Stimulated activated CD8-positive, alpha-beta memory T cell treated with anti-CD3 and anti-CD28 coated beads, Interleukin-4, amount 100 ng/mL, for 1 hour (primary cell): ENCODE measurements at places on chromosomes 4 and X.

DNA sequence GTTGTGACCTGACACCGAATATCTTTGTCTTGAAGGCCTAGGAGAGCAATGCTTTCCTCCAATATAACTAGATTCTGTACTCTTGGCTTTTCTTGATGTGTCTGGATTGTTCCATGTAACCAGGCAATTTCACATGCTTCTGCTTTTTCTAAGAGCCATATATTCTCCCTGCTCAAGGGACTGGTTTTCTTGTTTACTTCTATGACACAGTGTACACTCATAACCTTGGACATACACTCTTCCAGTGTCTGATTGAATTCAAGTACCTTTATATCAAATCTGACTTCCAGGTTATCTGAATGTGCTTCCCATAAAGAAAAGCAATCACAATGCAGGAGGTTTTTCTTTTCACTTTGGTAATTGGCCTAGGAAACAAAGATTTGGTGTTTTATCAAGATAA lies 17.4 kb upstream of the EIF4E start:
- DNase-seq, result no peak

DNA sequence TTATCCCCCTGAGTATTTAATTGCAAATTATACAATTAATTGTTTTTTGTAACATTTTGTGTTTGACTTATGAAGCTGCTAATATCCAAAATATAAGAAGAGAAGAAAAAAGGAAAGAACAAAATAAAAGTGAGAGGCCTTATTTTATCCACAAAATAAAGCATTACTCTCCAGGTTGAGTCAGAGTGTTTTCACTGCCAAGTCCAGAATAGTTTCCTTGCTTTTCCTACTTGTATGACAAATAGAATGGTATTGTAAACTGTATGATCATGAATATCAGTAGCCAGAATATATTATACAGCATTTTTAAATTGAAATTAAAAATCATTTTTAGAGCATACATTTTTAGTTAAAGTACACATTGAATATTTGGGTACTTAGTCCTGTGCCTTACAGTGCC lies 237.8 kb downstream of the NDST4 start:
- no peak for DNase-seq

- DNase-seq, result no peak
Observed at GRCh38 chr4:76950052-76950955, 752 bp downstream of the SEPTIN11 start.

- DNase-seq, result no peak
Observed at GRCh38 chrX:23228454-23228853, 106.2 kb upstream of the PTCHD1 start.

DNA sequence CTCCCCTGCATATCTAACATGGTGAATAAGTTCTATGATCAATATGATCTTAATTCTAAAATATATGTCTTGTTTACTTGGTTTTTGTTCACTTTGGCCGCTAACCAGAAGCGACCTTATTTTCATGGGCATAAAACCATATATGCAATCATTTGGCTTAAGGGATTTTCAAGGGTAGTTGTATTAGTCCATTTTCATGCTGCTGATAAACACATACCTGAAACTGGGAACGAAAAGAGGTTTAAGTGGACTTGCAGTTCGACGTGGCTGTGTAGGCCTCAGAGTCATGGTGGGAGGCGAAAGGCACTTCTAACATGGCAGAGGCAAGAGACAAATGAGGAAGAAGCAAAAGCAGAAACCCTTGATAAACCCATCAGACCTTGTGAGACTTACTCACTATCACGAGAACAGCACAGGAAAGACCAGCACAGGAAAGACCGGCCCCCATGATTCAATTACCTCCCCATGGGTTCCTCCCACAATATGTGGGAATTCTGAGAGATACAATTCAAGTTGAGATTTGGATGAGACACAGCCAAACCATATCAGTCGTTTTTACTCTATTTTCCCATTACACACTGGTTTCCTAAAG lies 114.3 kb upstream of the CPEB2 start:
- DNase-seq, result no peak

DNA sequence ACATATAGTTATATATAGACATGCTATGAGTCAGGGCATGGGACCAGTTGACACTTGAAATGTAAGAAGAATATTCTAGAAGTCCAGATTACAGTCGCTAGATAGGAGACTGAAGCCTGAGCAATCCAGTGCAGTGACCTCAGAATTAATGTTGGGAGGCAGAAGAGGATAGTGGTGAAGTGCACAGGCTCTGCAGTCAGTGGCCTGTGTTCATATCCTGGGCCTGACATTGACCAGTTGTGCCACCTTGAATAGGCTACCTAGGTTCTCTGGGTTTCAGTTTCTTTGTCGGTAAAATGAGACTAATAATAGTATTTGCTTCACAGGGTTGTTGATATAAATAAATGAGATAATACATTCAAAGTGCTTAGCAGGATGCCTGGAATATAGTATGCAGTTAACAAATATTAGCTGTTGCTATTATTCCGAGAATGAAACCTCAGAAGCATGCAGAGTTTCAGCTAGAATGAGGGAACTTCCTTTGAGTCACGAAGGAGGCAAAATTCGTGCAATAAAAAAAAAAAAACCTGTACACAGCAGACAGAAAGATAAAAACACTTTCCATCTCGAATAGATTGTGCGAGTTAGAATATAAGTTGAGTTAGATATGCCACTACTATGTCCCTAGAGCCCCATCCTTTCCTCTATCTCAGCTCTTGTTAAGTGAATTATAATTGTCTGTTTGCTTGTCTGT lies 4.0 kb upstream of the SH2D1A start:
- DNase-seq, result no peak

DNA sequence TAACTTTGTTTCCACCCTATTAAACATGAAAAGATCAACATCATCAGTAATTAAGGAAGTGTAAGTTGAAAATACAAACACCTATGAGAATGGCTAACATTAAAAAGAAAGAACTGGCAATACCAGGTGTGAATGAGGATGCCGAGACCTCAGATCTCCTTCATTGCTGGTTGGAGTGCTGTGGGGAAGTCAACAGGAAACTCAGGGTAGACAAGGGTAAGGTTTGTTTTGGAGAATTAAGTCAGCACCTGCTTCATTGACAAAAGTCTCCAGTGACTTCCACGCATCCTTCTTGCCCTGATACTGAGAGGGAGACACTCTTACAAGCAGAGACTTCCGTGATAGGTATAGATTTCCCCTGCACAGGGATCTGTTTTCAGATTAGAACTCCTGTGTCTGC lies 106.1 kb downstream of the IRF2 start:
- DNase-seq, result no peak
